Cardiac atrium fibroblast (primary cell): ENCODE measurements at places on chromosomes 7 and 10. TPM values are rescaled to one million over a fixed set of nuclear protein-coding genes. Genes with fewer than 3 reads are reported as not detected.

The C10orf67 gene
- not detected in 2 replicates for total RNA-seq

The NDUFB8 gene
- total RNA-seq = 200 and 203 TPM in 2 replicates

The MRLN gene
- not detected in 2 replicates for total RNA-seq

The LDB3 gene
- total RNA-seq = 0.18 TPM in 1 of 2 replicates, not detected in the other

The VWC2 gene
- not detected in 2 replicates for total RNA-seq

The A1CF gene
- total RNA-seq = not detected in 2 replicates

The NEUROD6 gene
- not detected in 2 replicates for total RNA-seq

The PNLIPRP1 gene
- not detected in 2 replicates for total RNA-seq

The BTBD16 gene
- total RNA-seq = not detected in 2 replicates

The PGAM2 gene
- 1.3 TPM in 1 of 2 replicates, not detected in the other for total RNA-seq

The CDH23 gene
- 0.18 TPM in 1 of 2 replicates, not detected in the other for total RNA-seq

The GSTO2 gene
- total RNA-seq = 0.32 and 0.36 TPM in 2 replicates

The PLEKHS1 gene
- total RNA-seq = not detected in 2 replicates

The PRR15 gene
- 21.1 and 41.9 TPM in 2 replicates for total RNA-seq

The C10orf105 gene
- not detected in 2 replicates for total RNA-seq

The YKT6 gene
- total RNA-seq = 100 and 109 TPM in 2 replicates

The MEOX2 gene
- 0.81 and 1.8 TPM in 2 replicates for total RNA-seq

The GHRHR gene
- not detected in 2 replicates for total RNA-seq

The LMOD2 gene
- total RNA-seq = not detected in 2 replicates

The MACROH2A2 gene
- 7.6 and 9.7 TPM in 2 replicates for total RNA-seq

The CSGALNACT2 gene
- total RNA-seq = 15.0 and 20.1 TPM in 2 replicates

The CFAP69 gene
- total RNA-seq = 1.8 and 4.1 TPM in 2 replicates

The SLC29A3 gene
- total RNA-seq = 1.3 TPM in 2 replicates

The ARMH3 gene
- 5.8 TPM in 2 replicates for total RNA-seq

The WIPF3 gene
- not detected in 2 replicates for total RNA-seq

The ABCB4 gene
- total RNA-seq = 0.16 TPM in 1 of 2 replicates, not detected in the other

The DEPP1 gene
- 57.2 and 84.2 TPM in 2 replicates for total RNA-seq

The GOLGA7B gene
- total RNA-seq = not detected in 2 replicates

The GSAP gene
- 0.18 and 4.1 TPM in 2 replicates for total RNA-seq

The LLCFC1 gene
- total RNA-seq = not detected in 2 replicates

The SVOPL gene
- not detected in 2 replicates for total RNA-seq

The MYL10 gene
- not detected in 2 replicates for total RNA-seq

The NKX2-3 gene
- not detected in 2 replicates for total RNA-seq

The GRID2IP gene
- total RNA-seq = not detected in 2 replicates

The UCMA gene
- not detected in 2 replicates for total RNA-seq

The KCNMA1 gene
- total RNA-seq = 2.7 and 12.2 TPM in 2 replicates

The NPFFR1 gene
- total RNA-seq = not detected in 2 replicates

The STRA8 gene
- not detected in 2 replicates for total RNA-seq

The ACTL6B gene
- total RNA-seq = not detected in 2 replicates

The LIPN gene
- not detected in 2 replicates for total RNA-seq

The TFR2 gene
- 2.9 and 4.5 TPM in 2 replicates for total RNA-seq

The AKR1C3 gene
- 82.9 and 86.2 TPM in 2 replicates for total RNA-seq

The ARF5 gene
- total RNA-seq = 256 and 313 TPM in 2 replicates
